SJSA1 (cell line): ENCODE measurements at places on chromosomes 1 and 21. TPM values are rescaled to one million over a fixed set of nuclear protein-coding genes. Genes with fewer than 3 reads are reported as not detected.

Gene LINGO4
- total RNA-seq = not detected in 2 replicates

Gene IL20
- total RNA-seq = 0.25 and 0.53 TPM in 2 replicates

- DNase-seq = no peak
- H3K27ac ChIP-seq = peak overlapping the region; percentile 74
- no peak overlapping the region for H3K4me3 ChIP-seq
- no peaks in the 10 kb centered on the region for H3K27me3 ChIP-seq
These were observed 122.3 kb upstream of the SLC44A3 start for GRCh38 chr1:94697839-94698238.

DNA sequence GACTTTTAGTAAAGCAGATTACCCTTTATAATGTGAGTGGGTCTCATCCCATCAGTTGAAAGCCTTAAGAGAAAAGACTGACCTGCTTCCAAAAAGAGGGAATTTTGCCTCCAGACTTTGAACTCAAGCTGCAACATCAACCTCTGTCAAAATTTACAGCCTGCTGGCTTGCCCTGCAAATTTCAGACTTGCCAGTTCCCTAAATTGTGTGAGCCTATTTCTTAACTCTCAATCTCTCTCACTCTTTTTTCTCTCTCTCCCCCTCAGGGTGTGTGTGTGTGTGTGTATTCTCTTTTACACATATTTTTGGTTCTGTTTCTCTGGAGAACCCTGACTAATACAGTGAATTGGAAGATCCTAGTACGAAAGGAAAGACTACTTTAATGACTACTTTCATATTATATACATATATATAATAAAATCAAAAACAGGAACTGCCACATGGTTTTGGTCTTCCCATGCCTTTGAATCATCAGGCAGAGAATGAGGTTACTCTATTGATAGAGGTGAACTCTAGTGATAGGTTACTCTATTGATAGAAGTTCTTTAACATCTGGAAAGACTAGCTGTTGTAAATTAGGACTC is 6.4 kb downstream of the OR2C3 start:
- no peaks in the 10 kb centered on the region for H3K4me1 ChIP-seq
- H3K36me3 ChIP-seq = no peaks in the 10 kb centered on the region
- H3K27me3 ChIP-seq = no peaks in the 10 kb centered on the region
- H3K27ac ChIP-seq = no peak overlapping the region
- H3K4me3 ChIP-seq = no peak overlapping the region

DNA sequence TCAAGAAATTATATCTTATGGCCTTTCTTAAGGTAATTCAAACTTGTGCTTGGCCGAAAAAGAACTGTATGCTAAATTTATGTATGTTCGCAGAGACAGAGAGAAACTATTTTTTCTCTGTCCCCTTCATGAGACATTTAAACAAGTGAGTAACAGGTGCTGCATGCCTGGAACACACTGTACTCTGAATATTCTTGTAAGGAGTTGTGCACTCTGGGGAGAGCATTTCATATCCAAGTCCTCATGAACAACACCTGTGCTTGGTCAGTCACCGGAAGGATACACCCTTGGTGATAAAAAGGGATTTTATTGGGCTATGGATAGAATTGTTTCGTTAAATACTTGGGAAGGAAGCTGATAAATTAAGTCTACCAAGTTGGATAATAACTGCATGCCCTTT is 220.8 kb upstream of the NRIP1 start:
- no peaks in the 10 kb centered on the region for H3K4me1 ChIP-seq
- H3K4me3 ChIP-seq = no peak overlapping the region
- no peaks in the 10 kb centered on the region for H3K27me3 ChIP-seq
- H3K27ac ChIP-seq = no peak overlapping the region

DNA sequence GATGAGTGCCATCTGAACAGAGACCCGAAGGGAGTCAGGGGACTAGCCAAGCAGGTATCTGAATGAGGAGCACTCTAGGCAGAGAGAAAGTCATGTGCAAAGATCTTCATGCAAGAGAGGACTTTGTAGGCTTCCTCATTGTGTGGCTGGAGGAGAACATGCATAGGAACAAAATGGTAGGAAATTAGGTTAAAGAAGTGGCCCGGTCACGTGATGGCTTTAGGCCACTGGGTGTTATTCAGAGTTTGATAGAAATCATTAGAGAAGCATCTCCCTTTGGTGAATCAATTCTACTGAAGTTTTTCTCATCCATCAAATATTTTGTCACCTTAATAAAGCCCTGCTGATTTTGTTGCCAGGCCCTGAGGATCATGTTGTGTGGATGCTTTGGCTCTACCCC is 45.8 kb upstream of the KCTD3 start:
- H3K27me3 ChIP-seq = no peaks in the 10 kb centered on the region; the same call in 1 of the 2 replicates
- H3K36me3 ChIP-seq = no peaks in the 10 kb centered on the region
- H3K4me1 ChIP-seq = no peaks in the 10 kb centered on the region
- H3K27ac ChIP-seq = no peak overlapping the region
- no peak for DNase-seq
- no peak overlapping the region for H3K4me3 ChIP-seq

GRCh38 chr1:119253366-119253765 is 112.9 kb upstream of the WARS2 start:
- no peak overlapping the region for H3K4me3 ChIP-seq
- no peaks in the 10 kb centered on the region for H3K4me1 ChIP-seq
- no peak for DNase-seq
- H3K27me3 ChIP-seq = no peaks in the 10 kb centered on the region

DNA sequence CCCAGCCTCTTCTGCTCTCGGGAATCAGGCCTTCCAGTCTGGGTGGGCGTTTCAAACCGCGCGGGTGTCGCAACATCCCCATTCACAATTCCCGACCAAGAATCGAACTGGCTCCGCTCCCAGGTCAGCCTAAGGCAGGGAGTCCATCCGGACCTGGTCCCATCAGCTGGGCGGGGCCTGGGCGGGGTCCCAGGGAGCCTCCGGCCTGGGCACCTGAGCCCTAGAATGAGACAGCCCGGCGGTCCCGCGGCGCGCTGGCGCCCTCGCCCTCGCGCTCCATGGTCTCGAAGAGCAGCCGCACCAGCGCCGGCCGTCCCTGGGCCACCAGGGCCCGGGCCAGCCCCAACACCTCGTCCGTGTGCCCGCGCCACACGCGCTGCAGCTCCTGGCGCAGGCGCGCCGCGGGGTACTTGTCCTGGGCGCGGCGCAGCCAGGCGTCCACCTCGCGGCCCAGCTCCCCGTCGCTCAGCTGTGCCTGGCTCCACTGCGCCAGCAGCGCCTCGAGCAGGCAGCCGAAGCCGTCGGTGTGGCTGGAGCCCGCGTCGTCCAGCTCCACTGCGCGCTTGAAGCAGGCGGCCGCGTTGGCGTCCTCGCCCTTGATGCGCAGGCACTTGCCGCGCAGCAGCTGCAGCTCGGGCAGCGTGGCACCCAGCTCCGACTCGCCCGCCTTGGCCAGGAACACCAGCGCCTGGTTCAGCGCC is 16.9 kb upstream of the PARS2 start:
- H3K4me1 ChIP-seq = no peaks in the 10 kb centered on the region
- H3K27me3 ChIP-seq = peaks cover 44% of the 10 kb centered on the region
- no peaks in the 10 kb centered on the region for H3K36me3 ChIP-seq
